Stomach (tissue), 19 donors: ENCODE measurements at places on chromosomes 1 and 21. TPM values are rescaled to one million over a fixed set of nuclear protein-coding genes. Genes with fewer than 3 reads are reported as not detected.

DNA sequence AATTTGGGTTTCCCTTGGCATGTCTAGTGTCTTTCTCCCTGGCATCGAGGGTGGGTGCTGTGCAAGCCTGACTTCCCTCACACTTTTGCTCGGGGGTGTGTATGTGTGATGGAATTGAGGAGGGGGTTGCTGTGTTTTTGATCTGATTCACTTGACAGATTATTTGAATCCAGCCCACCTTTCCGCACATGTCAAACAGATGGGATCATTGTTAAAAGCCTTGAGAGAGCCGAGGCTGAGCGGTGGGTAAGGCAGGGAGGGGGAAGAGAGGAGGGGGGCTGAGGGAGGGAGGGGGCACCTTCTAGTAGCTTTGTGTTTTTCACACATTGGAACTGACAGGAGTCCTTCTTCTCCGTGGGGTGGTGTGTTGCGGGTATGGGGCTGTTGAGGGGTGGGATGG is 90.0 kb downstream of the PAPPA2 start:
- DNase-seq: no peak

GRCh38 chr1:33468011-33468410 is 4.4 kb upstream of the ZSCAN20 start:
- no peak for DNase-seq

DNA sequence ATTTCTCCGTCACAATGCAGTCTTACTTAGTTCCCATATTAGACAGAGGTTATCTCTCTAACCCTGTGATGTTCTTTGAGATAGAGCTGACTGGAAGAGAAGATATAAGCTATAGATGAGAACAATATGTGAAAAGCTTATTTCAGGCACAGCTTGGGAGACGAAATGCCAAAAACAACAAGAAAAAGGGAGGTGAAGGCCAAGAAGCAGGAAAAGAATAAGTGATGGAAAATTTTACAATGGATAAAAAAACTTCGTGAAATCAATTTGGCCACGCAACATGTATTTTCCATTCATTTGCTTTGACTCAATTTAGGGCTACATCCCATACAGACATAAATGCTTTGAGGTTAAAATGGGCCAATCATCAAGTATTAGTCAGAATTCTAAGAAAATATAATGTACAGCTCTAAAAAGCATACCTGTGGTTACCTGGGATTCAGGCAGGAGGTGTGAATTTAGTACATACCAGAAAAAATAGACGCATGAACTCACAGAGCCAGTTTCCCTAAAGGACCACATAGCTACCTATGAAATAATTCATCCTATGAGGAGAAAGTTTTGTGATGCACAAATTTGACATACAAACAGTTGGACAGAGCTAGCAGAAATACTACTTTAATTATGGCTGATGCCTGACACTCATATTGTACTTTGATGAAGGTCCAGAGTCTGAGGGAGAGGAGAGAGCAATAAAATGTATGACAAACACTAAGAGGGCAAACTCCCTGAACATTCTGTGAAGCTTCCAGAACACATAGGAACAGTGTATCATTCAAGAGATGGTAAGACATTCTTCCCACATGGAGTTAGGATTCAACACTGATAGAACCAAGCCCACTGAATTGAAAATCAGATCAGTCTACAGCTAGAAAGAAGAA is 12.1 kb downstream of the RGS1 start:
- DNase-seq: no peak

- no peak for DNase-seq
Measured at GRCh38 chr1:85846706-85847105, 138.5 kb upstream of the ZNHIT6 start.

- no peak for DNase-seq
Measured at GRCh38 chr1:25117233-25117823, 115.0 kb downstream of the SYF2 start.

GRCh38 chr1:53074313-53075154 is 12.5 kb downstream of the PODN start:
- no peak for DNase-seq

GRCh38 chr1:107512836-107513235 is 372.0 kb downstream of the NTNG1 start:
- DNase-seq: no peak

DNA sequence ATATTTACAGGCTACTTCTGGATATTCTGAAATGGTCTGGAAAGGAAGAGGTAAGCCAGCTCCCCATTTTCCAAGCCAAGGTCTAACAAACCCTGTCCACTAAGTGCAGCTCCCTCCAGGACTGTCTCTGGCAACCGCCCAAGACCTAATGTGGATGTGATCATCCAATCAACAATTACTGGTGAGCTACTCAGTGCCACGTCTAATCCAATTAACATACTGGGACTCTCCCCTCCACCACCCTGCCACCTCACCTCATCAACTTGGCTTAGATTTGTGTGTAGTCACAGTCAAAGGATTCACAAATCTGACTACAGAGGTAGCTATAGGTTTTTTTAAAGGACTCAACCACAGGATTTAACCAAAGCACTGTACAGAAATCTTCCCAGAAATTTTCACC is 25.4 kb upstream of the S100A7 start:
- DNase-seq: no peak

DNA sequence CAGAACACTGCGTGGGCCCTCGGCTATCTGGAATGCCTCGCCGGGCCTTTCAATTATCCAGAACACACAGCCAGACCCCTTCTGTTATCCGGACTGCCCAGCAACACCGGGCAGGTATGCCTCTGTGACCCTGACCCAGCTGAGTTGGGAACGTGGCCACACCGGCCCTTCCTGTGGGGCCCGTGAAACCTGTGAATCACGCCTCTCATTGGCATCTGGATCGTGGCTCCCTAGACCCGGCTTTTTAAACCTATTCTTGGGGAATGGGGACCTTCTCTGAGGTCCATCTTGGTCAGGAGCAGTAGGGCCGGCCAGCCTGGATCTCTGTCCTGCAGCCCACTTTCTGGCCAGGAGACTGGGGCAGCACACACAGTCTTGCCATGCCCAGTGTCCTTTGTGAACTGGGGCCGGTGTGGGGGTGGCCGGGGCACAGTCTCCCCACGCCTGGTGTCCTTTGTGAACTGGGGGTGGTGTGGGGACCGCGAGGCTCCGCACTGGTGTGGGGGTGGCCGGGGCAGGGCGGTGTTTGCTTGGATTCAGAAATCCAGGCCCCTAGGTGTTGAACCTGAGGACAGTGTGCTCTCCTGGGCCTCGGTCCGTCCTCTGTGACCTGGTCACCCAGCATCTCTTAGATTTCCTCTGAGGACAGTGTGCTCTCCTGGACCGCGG is 11.1 kb downstream of the COL18A1 start:
- DNase-seq: no peak

DNA sequence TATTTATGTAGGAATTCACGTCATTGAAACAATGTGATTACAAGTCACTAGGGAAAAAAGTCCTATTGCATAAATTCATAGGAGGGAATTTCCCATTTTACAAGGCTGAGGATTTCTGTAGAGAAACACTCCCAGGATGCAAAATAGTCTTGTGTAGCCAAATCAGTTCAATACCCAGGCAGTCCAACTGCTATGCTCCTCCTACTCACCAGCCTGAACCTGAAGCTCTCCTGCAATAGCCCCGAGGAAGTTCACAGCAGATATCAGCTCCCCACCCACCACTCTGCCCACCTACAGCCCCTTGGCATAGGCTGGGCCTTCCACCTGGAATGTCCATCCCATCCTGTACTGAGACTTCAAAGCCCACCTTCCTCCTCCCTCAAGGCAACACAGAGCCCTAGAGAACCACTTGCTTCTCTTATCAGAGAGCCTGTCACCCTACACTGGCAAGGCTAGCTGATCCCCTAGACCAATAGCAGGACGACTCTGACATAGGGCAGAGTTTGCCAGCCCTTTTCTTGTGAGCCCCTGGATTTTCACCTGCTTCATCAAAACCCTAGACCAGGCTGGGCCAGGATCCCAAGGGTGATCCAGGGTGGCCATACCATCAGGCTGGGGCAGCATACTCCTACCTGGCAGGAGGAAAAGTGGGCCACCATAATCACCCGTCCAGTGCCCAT is 1.5 kb downstream of the LSS start:
- DNase-seq: no peak

DNA sequence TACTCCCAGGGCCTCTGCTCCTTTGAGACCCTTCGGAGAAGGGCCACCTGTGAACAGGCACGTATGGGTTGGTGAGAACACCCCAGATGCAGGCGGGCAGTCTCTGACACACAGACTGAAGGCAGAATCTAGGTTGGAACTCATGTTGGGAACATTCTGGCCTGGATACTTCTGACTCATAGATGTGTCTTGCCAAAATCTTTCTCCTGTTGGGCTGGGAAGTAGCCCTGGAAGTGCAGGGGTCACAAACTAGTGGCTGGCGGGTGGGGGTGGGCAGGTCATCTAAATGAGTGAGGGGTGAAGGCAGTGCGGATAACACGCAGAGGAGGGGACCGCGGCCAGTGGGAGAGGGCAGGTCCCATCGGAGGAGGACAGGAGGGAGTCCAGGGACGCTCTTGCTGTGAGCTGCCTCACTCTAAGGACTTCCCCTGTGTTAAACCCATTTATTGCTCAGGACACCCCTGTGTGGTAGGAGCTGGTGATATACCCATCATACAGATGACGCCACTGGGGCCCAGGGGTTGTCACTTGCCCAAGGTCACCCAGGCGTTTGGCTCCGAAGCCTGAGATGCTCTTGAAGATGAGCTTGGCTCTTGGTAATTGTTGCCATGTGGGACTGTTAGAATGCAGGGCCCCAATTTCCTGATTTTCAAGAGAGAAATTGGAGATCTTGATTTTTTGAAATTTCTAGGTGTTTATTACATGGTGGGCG is 181.0 kb downstream of the PTPRU start:
- no peak for DNase-seq

GRCh38 chr1:154466206-154466605 is 35.8 kb upstream of the TDRD10 start:
- DNase-seq: no peak

DNA sequence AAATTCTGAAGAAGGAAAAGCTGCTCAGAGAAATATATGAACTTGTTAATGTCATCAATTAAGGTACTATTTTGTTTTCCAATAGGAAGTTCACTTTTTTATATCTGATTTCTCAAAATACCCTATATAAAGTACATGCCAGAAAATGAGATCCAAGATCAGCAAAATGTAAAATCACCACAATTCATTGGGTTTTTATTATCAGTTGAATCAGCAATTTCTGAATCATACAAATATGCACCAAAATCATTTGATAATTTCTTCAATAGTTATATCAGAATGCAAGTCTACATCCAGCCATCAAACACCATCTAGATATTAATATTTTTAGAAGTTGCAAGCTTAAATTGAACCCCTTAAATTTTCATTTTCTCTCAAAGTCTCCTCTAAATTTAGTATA is 1293.4 kb upstream of the NCAM2 start:
- no peak for DNase-seq

PERM1 gene
- not detected for total RNA-seq
